ENCODE measurements at places on chromosomes 5 and 9. TPM values are rescaled to one million over a fixed set of nuclear protein-coding genes. Genes with fewer than 3 reads are reported as not detected.

DNA sequence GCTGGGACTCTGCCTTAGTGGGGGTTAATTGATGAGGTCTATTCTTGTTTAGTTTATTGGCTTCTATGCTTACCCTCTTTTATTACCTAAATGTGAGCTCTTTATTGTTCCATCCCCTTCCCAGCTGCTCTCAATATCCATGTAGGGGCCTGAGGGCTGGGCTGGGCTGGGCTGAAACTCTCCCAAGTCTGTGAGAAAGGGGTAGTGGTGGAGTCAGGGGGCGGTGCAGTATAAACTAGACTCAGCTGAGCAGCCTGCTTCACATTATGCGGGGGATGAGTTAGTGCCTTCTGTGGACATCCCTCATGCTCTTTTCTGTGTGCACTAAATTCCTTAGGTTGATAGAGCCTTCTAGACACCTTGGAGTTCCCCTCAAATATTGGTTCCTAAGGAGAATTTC is 451.8 kb upstream of the PTGER4 start:
- no peak for DNase-seq

The PAM gene
- total RNA-seq, result 200 TPM

GRCh38 chr9:131475956-131476776 is 26.6 kb upstream of the POMT1 start:
- DNase-seq, result no peak

- no peak for DNase-seq
These were observed 68.5 kb downstream of the TENT4A start for GRCh38 chr5:6781716-6782115.

The FYB1 gene
- not detected for total RNA-seq

The CNTNAP3B gene
- 10.3 TPM for total RNA-seq

DNA sequence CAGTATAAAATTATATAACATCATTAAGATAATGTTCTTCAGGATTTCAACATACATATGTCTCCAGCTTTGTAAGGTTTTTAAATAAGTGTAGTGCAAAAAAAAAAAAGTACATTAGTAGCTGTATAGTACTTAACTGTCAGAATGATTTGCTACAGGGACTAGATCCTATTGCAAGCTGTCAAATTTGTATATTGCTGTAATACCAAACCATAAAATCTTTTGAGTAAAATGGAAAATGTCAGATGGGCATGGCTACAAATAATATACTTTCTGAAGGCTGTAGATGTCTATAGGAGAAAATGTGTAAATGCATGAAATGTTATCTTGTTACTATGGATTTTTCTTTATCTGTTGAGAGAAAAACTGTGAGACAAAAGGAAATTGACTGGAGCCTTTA is 298.5 kb downstream of the KDM4C start:
- no peak for DNase-seq

DNA sequence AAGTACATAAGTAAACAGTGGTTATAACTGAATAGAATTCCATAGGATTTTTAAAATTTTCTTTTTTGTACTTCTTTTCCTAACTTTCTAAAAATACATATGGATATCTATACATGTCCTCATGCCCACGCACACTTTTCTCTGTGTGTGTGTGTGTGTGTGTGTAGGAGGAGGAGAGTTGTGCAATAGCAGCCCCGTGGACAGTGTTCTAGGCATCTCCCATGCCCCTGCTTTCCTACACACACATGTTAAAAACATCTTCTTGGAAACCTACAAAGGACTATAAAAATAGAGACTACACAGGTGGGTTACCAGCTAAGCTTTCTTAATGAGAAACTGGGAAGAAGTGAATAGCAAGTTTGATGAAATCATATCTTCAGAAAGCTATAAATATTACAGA is 19.8 kb upstream of the HEXB start:
- no peak for DNase-seq

DNA sequence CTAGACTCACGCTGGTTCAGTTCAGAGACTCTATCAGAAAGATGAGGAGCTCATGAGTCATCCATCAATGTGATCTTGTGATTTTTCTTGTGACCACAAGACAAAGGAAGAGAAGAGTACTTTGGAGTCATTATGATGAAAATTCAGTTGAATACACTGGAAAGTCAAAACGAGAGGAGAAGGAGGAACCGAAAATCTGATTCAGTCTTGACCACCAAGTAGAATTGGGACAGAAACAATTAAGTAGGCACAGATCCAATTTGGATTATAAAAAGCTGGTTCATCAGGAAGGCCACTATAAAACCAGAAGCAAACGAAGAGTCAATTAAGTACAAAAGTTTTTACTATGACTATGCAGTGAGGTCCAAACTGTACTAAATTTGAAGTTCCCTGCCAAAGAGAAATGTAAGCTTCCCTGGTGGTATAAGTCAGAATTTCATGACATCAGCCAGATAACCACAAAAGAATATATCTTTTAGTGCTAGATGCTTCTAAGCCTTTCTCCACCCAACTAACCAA is 90.9 kb downstream of the THBS4 start:
- DNase-seq, result peak; percentile 65

DNA sequence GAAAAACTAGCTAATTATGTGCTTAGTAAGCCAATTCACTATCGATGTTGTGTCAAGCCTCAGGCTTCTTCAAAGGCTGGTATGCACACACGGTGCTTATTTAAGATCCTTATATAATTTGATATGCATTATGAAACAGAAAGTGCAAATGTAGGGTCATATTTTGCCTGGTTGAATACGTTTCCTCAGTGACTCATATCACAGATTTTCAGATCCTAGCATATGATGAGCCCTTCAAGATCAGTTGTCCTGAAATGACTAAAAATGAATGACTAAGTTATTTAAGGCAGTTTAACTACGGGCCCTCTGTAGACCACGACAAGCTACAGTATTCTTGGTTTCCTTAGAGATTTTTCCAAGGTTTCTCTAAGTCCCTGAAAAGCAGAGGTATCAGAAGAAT is 778.3 kb downstream of the PRELID2 start:
- no peak for DNase-seq

The TRIM52 gene
- 3.5 TPM for total RNA-seq

GRCh38 chr5:32020271-32020670 is 153.8 kb downstream of the GOLPH3 start:
- no peak for DNase-seq

- no peak for DNase-seq
These were observed 9.9 kb downstream of the ZDHHC12 start for GRCh38 chr9:128713941-128714573.

DNA sequence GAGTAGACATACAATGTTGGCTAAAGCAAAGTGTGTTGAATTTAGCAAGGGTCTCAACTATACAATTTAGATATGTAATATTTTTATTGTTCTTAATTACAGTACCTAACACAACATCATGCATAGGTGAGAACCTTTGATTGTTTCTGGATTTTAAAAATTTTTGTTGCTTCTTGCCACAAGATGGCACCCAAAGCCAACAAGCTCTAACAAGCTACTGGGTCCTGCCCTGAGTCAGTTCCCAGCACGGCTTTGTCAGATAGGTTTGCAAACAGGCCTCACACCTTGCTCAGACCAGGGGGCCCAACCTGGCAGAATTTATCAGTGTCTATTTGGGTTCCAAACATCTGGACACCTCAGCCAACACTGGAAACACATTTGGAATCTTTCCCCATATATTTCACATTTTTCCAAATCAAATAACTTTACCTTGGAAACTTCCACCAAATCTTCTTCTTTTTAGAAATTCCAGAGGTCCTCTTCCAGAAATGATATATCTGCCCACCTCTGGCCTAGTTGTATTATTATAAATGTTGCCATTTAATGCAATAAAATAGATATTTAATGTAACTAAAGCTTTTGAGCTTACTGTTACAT is 49.5 kb upstream of the EGFLAM start:
- no peak for DNase-seq

DNA sequence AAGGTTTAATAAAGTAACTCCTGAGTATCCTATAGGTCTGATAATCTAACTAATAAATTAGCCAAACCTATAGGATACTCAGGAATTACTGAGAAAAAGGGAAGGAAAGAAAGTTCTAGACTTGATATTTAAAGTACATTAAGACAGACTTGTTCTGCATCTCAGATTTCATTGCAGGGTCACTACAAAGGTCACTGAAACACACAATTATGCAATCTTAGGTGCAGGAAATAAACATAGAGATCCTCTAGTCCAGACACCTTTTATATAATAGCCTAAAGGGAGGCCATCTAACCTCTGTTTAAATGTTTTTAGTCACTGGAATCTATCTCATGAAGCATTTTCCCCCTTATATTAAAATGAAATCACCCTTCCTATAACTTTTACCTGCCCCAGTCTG is 1215.7 kb downstream of the MAT2B start:
- DNase-seq, result no peak

DNA sequence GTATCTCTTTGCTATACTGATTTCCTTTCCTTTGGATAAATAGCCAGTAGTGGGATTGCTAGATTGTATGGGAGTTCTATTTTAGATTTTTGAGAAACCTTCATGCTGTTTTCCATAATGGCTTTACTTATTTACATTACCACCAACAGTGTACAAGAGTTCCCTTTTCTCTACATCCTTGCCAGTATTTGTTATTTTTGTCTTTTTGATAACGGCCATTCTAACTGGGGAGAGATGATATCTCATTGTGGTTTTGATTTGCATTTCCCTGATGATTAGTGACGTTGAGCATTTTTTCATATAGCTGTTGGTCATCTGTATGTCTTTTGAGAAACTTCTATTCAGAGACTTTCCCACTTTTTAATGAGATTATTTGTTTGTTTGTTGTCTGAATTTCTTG is 25.8 kb downstream of the NADK2 start:
- no peak for DNase-seq

GRCh38 chr9:6802926-6803325 is 45.2 kb downstream of the KDM4C start:
- DNase-seq, result no peak

GRCh38 chr9:20997503-20998076 is 33.9 kb downstream of the HACD4 start:
- DNase-seq, result no peak

GRCh38 chr5:7869474-7870136 is 657 bp downstream of the MTRR start:
- no peak for DNase-seq
